ENCODE measurements at places on chromosomes 3 and 15.

DNA sequence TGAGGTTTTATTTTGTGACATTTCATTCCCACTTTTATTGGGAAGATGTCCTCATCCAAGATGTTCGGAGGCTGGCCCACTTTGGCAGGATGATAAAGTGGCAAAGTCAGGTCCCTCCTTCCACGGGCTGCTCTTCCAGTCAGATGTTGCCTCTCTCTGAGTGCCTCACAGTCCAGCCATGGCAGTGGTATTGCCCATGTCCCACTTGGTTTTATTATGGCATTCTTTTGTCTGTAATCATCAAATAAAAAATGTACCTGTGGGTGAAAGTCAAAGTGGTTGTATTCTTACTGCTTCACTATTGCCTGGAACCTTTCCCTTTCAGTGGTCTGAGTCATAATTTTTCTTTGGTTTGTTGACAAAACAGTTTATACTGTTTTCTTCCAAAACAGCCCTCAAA lies 20.2 kb downstream of the ARNT2 start:
- DNase-seq, result no peak

GRCh38 chr3:80285388-80285787 lies 517.6 kb upstream of the ROBO1 start:
- DNase-seq, result no peak

- no peak for DNase-seq
Observed at GRCh38 chr3:160180581-160181216, 44.5 kb upstream of the C3orf80 start.

DNA sequence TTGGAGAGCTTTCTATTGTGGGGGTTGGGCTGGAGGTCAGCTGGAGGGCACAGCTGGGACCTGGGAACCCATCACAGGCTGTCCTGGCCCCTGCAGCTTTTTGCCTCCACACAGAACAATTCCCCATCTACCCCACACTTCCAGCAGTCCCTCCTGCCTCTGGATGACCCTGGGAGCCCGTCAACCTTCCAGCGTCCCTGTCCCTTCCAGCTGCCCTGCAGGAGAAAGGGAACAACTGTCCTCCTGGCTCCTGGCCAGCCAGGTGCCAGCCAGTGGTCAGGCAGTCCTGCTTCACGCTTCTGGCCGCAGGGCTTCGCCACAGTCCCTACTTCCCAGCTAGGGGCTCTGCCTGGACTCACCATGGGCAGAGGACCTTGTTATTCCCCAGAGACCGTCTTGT lies 27.2 kb downstream of the LINGO1 start:
- DNase-seq, result no peak

DNA sequence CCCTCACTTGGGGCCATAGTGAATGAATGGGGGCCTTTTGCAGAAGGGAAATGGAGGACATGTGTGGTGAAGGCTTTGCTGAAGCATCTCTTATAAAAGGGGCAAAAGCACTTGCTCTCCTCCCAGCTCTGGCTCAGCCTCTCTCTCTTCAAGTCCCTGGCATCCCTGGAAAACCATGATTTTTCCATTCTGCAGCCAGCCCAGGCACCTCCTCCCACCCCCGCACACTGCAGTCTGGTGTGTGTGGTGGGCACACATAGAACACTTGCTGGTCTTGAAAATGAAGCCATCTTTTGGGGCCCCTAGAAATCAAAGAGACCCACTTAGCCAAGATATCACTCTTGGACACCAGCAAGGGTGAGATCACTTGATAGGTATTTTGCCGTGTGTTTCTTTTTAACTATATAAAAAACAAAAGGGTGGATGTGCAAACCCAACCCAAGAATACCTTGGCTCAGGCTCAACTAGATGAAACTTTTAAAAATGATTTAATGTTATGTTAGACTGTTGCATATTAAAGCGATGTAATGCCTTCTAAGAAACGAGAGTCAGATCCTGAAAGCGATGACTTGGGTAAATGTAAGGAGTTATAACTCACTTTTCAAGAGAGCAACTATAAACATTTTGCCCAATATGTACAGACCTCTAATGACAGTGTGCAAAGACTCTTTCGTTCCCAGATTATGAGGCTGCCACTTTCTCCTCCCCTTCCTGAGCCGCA lies 16.4 kb upstream of the ALDH1A3 start:
- DNase-seq, result no peak

DNA sequence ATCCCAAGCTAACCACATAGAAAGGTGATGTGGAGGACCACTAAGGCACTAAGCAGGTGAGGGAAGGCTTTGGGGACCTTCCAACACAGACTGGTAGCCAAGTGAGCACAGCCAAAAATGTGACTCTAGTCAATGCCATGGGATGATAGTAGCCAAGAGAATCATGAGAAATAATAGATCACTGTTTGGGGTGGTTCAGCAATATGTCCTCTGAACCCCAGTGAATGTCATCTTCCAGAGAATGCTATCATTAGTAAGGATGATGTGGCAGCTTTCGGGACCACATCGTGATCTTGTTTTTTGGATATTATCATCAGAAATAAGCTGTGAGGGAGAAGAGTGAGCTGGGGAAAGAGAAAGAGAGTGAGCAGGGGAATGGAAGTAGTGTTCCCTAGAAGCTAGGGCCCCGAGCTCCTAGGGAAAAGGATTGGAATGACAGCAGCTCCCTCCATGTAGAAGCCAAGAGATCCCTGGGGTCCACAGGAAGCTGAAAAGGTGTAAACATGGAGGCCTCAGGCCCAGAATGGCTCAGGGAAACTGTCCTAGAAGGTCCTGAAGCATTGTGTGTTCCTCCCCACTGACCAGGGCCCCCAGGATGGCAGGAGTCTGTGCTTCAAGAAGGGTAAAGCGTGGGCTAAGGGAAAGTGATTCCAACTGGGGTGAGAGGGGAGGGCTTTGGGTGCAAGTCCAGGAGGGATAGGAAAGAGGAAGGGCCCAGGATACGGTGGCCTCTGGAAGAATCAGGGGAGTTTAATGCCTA lies 56.6 kb upstream of the KLF13 start:
- DNase-seq, result no peak

DNA sequence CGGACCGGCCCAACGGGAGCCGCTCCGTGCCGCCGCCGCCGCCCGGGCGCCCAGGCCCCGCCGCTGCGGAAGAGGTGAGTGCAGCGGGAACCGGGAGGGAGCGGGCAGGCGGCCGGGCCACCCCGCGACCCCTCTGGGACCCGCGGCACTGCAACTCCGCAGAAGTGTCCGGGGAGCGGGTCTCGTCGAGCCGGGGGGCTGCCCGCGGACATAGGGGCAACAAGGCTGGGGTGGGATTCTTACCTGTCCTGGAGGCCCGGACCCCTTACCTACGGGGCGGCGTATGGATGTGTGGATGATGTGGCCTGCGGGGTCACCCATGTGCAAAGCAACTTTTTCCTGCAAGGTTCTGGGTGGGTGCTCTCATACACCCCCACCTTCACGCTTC lies 361 bp downstream of the SEMA3F start:
- no peak for DNase-seq

- DNase-seq, result no peak
Observed at GRCh38 chr15:51620641-51621040, 1.9 kb downstream of the DMXL2 start.

GRCh38 chr15:85687329-85687728 lies 107.4 kb downstream of the KLHL25 start:
- no peak for DNase-seq

DNA sequence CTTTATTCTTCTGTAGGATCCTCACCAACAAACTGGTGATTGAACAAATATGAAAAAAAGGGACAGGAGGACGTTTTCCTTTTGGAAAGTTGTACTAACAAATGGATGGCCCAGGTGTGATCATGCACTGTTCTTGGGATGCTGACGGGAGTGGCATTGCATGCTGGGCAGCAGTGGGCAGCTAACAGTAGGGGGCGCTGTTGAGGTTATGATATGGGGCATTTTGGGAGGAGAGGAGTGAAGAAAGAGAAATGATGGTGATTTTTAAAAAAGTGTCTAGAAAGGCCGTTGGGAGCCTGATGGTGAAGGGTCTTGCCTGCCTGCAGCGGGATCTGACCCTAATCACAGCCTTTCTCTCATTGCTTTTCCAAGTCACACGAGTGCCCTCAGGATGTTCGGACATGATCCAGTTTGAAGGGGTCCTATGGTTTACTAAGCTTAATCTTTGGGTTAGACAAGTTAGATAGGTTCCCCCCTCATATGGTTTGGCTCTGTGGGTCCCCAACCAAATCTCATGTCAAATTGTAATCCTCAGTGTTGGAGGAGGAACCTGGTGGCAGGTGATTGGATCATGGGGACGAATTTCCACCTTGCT lies 46.2 kb upstream of the PRTG start:
- DNase-seq, result peak; percentile 61

DNA sequence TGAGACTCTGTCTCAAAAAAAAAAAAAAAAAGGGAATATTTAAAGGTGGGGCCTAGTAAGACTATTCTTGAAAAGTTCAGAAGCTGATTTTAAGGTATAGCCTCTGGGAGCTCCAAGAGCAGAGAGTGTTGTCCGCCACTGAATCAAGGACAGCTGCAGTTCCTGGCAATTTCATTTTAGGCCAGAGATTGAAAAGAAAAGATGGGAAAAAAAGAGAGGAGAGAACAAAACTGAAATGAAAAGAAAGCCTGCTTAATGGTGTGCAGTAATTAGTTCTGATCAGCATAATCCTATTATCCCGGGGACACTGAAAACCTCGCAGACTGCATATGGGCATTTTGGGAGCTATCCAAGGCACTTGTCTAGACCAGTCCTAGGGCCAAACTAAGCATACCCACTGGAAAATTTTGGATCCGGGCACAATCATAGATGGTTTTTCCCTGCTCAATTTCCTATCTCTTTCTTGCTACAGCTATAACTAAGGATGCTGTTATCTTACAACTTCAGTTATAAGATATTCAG lies 43.2 kb downstream of the EHHADH start:
- no peak for DNase-seq

DNA sequence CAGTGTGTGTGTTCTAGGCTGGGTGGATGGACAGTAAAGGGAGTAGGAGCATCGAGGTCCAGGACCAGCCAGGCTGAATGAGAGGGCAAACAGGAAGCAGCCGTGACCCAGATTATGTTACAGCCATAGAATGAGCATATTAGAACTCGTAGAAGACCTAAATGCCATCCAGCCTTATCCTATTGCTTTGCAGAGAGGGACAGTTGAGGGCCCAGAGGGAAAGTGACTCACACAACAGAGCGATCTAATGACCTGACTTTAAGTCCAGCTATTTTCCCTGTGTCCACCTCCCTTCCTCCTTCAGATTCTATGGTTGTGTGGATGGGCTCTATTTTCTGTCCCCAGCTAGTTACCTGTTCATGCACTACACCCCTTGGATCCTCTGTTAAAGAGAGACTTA lies 634.1 kb upstream of the TBL1XR1 start:
- DNase-seq, result no peak

- no peak for DNase-seq
Observed at GRCh38 chr3:29972320-29972993, 633.9 kb upstream of the TGFBR2 start.

GRCh38 chr3:168220556-168220955 lies 124.8 kb upstream of the GOLIM4 start:
- no peak for DNase-seq

DNA sequence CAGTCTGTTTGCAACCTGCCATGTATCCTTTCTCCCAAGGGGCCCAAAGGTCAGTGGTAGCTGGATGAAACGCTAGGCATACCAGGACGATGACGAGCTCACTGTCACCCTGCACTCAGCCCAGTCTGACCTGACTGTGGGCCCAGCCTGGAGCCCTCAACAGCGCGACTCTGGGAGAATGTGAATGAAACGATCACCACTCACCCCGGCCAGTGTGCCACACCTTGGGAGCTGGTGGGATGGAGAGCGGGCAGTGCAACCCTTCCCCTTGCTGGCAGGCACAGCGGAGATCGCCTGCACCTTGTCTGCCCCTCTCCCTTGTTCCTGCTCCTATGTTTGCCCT lies 27.2 kb downstream of the SRPRB start:
- no peak for DNase-seq

- no peak for DNase-seq
Observed at GRCh38 chr3:127791221-127791913, 30.9 kb downstream of the MGLL start.

- DNase-seq, result no peak
Observed at GRCh38 chr3:16665282-16665741, 60.1 kb upstream of the DAZL start.

DNA sequence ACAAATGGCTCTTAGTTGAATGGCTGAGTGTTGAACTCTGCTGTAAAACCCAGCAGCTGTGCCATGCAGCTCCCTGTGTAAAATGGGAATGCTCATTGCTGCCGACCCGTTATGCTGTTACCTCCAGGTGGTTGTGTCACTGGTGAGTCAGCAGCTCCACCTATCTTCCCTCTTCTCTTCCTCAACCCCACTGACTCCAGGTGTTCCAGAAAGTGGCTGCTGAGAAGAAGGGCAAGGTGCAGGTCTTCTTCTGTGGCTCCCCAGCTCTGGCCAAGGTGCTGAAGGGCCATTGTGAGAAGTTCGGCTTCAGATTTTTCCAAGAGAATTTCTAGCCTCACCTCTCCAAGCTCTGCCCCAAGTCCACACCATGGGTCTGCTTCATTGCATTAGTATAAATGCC lies 41.9 kb downstream of the NOX5 start:
- DNase-seq, result no peak

DNA sequence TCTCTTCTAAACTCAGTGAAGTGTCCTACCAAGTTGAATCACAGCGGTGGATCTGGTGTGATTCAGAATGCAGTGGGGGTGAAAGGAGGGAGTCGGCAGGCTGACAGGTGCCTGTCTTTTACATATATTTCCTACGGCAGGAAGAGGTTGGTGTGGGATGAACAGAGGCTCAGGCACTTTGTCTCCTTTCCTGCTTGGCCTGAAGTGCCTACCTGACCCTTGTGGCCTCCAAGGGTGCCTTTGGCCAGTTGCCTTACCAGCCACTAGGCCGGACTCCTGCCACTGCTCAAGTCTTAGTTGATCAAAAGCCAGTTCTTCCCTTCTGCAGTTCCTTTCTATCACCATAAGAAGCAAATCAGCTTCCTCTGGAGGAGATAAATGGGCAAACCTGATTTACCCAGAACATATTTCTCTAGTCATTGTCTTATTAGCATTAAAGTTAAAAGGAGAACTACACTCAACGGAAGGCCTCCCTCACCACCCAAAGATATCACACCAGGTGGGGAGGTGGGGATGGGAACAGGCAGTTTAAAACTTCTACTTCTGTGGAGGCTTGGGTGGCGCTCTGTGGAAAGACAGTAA lies 52.1 kb downstream of the CRTC3 start:
- no peak for DNase-seq

Measured in activated CD8-positive, alpha-beta memory T cell treated with anti-CD3 and anti-CD28 coated beads for 48 hours (primary cell).